ENCODE measurements at places on chromosomes 2 and 18. TPM values are rescaled to one million over a fixed set of nuclear protein-coding genes. Genes with fewer than 3 reads are reported as not detected.

ZNF512 gene
- 3.8 TPM for total RNA-seq

PAX8 gene
- 1.1 TPM for total RNA-seq

MYO7B gene
- not detected for total RNA-seq

CHRNA1 gene
- not detected for total RNA-seq

SP140 gene
- total RNA-seq = under 0.01 TPM

C2orf74 gene
- total RNA-seq = 16.7 TPM

CEP76 gene
- total RNA-seq = 13.0 TPM

CRYBA2 gene
- not detected for total RNA-seq

ADGRF3 gene
- total RNA-seq = 0.07 TPM

SRD5A2 gene
- total RNA-seq = 0.07 TPM

CD302 gene
- total RNA-seq = under 0.01 TPM

FEV gene
- not detected for total RNA-seq

EGR4 gene
- total RNA-seq = not detected

YPEL5 gene
- 116 TPM for total RNA-seq
